Activated gamma-delta T cell treated with Interleukin-2 at 50 U/mL for 16 hours (primary cell): ENCODE measurements at places on chromosomes 1 and 21.

- DNase-seq: no peak
Observed at GRCh38 chr1:32106663-32107275, 1.1 kb upstream of the KPNA6 start.

DNA sequence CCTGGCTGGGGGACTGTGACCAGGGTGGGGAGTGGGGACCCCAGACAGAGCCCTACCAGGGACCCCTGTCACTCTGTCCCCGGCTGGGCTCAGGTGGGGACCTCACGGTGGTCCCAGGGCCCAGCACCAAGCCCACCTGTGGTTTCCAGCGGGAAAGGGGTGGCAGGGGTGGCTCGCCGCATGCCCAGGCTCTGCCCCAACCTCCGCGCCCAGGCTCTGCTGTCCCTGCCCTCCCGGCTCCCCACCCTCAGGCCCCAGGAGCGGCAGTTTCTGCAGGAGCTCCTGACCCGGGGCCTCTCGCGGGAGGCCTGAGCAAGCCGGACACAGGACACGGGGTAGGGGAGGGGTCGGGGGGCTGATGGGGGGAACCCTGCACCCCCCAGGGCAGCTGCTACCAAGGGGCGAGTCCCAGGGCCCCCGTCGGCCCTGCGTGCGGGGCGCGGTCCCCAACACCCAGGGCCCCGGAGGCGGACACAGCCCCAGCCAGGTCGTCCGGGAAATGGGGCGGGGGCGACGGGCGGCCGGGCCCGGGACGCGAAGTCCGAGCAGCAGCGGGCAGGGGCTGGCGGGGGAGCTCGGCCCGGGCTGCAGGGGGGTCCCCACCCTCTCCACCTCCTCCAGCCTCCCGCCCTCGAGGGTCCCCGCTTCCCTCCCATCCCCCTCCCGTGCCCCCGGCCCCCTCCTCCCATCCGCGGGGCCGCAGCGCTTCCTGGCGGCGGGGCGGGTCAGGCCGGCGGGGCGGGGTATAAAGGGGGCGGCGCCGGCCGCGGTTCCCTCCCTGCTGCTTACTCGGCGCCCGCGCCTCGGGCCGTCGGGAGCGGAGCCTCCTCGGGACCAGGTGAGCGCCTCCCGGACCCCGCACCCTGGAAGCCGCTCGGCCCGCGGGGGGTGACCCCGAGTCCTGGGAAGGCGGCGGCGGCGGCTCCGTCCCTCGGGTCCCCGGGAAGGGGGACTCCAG lies at the start of gene COL6A2:
TSS of gene COL6A2 (plus strand) at position 777 of the 958 bp plus-strand sequence.
- DNase-seq: peak; percentile 39

- no peak for DNase-seq
Observed at GRCh38 chr21:45433301-45433700, 28.3 kb downstream of the COL18A1 start.

GRCh38 chr1:167938080-167938636 lies 1.3 kb upstream of the MPC2 start:
- no peak for DNase-seq

DNA sequence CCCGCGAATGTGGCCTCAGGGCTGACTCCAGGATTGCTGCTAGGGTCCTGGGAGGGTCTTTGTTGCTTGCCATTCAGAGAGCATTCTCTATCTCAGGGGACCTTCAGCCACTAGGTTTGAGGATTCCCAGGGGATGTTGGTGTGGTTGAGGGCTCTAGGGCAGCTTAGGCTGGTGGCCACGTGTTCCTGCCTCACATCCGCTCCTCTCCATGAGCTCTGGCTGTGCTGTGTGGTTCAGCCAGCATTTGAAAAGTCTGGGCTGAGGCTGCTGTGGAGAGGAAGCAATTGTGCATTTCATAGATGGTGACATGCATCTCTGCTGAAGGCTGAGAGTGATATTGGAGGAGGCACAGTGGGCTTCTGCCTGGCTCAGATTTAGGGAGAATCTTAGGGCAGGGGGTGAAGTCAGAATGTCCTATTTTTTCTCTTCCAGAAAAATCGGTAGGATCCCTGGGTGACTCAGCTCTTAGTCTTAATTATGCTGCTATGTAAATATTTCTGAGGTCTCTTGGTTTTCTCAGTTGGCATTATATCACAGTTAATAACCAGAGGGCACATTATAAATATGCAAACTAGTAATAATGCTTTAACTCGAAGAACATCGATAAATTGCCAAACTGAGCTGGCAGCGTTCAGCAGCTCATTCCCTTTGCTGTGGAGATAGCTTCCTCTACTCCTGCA lies 182.3 kb downstream of the CAMTA1 start:
- no peak for DNase-seq

- no peak for DNase-seq
Observed at GRCh38 chr1:43382027-43382779, 7.4 kb downstream of the MED8 start.

DNA sequence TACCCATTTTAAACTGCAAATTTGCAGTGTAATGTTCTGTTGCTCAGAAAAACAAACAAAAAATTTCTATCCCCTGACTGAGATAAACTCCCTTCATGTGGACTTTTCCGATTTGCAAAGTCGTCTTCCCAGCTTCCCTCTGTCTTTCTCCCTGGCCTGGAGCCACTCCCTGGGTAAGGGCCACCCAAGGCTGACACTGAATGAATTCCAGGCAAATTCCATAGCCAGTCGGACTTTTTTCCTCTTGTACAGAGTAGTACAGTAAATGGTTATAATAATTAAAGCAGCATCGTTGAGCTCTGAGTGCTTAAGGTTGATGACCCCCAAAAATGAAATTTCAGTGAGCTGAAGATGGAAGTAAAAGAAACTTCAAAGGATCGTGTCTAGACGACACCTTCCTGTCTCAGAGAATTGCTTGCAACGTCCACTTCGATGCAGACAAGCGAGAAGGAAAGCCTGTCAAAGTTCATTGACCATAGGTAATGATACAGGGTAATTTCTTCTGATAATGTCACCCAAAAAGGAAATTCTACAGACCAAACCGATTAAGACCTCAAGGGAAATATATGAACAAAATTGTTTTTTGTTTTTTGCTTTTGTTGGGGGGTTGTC lies 33.6 kb upstream of the LHX8 start:
- no peak for DNase-seq

DNA sequence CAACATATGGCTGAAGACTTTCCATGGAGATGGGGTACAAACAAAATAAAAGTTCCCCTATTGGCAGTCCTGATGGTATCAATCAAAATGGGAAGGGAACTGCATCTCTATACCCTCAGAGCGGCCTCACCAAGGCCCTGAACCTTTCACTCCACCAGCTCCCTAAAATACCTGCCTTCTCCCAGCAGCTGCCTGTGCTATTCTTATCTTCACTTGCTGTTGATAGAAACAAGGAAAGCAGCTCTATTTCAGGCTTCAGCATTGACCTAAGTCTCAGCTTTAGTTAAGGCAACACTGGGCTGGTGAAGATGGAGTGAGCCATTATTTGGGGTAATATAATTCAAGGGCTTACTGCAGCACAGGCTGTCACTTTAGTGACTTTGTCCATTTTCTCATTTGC lies 21.7 kb upstream of the PIGC start:
- no peak for DNase-seq

GRCh38 chr1:234139966-234140365 lies 233.3 kb upstream of the COA6 start:
- no peak for DNase-seq

- DNase-seq: no peak
Observed at GRCh38 chr1:198174297-198174696, 17.5 kb downstream of the NEK7 start.

GRCh38 chr21:31921079-31921478 lies 48.3 kb downstream of the HUNK start:
- DNase-seq: no peak

DNA sequence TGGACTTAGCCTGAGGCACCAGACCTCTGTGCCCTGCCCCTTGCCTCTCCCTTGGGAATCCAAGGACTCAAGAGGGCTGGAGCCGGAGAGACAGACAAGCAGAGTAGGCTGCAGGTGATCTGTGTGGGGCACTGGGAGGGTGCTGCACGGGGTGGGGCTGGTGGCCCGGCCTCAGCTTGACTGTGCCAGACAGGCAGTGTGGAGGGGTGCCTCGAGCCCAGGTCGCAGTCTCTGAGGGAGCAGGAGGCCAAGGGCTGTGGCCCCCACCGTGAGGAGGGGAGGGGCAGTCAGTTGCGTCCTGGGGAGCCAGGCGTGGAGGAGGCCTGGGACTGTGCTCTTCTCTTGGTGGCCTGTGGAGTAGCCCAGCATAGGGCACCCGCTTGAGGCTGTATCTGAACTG lies 4.0 kb downstream of the GABRD start:
- no peak for DNase-seq

DNA sequence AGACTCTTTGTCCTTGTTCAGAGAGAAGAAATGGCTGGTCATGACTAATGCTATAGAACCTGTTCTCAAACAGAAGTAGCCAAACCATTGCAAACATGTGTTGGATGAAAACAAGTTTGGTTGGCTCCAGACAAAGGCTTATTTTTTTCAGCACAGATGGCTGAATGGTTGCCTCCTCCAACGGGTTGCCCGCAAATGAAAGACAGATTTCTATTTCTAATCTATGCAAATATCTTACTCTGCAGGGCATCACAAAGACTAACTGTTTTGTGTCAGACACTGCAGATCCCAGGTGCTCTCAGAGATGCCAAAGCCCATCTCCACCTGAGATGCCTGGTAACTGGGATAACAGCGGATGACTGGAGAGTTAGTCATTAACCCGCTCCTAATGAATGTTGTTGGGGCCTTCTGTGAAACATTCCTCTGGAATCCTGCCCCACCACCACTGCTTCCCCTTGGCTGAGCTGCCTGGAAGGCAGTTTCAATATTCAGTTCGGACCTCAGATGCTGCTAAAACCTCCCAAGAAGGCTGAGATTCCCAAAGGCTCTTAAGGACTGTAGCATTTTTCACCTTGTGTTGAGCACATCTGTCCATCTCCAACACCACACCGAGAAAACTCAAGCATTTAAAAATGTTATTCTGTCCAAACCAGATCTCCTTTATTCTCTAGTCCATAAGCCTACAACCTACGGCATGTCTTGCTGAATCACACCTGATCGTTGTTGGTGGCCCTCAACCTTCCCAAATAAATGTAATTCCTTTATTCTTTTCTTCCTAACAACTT lies 104.4 kb downstream of the PTPN14 start:
- no peak for DNase-seq

GRCh38 chr1:63675420-63675931 lies 82.3 kb downstream of the PGM1 start:
- DNase-seq: no peak
